ENCODE measurements at places on chromosomes 7 and 10. TPM values are rescaled to one million over a fixed set of nuclear protein-coding genes. Genes with fewer than 3 reads are reported as not detected.
A peak's percentile ranks its signal among the peaks of the same experiment; 100 is the strongest.

Gene GATA3
- 5.5 TPM for total RNA-seq

Gene KCND2
- 2.9 TPM for total RNA-seq

Gene TNKS2
- total RNA-seq: 33.7 TPM

Gene NCF1
- 8.6 TPM for total RNA-seq

Gene MOSPD3
- 12.9 TPM for total RNA-seq

Gene ACBD7
- total RNA-seq: 1.1 TPM

DNA sequence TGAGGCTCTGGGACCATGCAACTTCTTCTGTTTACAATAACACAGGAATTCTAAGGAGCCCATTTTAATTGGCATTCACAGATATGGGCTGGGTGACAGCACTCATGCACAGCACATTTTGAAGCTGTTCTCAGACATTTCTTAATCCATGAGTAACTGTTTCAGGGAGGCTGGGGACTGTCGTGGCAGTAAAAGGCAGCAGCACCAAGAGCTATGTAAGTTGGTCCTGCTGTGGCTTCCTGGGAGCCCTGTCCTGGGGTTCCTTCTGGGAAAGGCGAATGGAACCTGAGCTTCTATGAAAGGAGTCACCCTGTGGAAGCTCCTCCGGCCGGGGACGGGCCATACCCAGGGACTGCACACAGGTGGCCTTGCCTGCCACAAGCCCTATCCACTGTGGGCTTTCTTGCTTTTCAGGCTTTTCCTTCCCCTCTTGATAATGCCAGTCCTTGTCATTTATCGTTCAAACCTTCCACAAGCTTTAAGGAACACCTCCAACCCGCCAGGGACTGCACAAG, 40.5 kb downstream of the COBL start:
- DNase-seq: no peak

DNA sequence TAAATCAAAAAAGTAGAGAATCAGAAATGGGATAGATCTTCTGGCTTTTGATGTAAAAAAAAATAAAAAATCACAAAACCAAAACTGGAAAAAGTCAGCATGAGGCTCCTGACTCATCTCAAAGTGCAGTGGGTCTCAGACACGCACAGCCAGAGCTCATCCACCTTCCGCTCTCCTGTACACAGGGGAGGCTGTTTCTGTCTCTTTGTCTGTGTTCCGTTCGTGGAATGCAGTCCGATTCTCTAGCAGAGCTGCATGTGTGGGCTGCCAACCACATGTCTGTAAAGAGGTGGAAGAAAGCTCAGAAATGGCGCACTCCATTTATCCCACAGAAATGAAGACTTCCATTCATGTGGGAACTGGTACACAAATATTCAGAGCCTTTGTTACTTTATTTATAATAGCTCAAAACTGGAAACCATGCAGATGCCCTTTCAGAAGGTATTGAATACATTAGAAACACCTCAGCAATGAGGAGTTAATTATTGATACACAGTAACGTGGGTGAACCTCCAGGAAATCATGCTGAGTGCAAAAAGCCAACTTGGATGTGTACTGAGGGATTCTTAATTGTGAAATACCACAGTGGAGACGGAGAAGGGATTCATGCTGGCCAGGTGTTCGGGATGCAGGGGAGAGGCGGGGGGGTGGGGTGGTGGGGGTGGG, 123.3 kb downstream of the TRRAP start:
- DNase-seq: no peak

GRCh38 chr7:157952841-157953645, 616.2 kb downstream of the DNAJB6 start:
- DNase-seq: peak; percentile 84

GRCh38 chr10:43863859-43864591, 215.3 kb upstream of the ZNF32 start:
- DNase-seq: no peak
